ENCODE measurements at places on chromosomes 16 and 17.

- DNase-seq: no peak
Observed at GRCh38 chr16:4747906-4748681, 13.8 kb downstream of the DNAAF8 start.

- DNase-seq: no peak
Observed at GRCh38 chr17:58487589-58488427, at the start of gene HSF5. Gene HSF5 (minus strand): TSS chr17:58488408. CDS start chr17:58488274, 134 bp downstream.

- DNase-seq: no peak
Observed at GRCh38 chr16:2881783-2882649, 999 bp upstream of the FLYWCH2 start.

DNA sequence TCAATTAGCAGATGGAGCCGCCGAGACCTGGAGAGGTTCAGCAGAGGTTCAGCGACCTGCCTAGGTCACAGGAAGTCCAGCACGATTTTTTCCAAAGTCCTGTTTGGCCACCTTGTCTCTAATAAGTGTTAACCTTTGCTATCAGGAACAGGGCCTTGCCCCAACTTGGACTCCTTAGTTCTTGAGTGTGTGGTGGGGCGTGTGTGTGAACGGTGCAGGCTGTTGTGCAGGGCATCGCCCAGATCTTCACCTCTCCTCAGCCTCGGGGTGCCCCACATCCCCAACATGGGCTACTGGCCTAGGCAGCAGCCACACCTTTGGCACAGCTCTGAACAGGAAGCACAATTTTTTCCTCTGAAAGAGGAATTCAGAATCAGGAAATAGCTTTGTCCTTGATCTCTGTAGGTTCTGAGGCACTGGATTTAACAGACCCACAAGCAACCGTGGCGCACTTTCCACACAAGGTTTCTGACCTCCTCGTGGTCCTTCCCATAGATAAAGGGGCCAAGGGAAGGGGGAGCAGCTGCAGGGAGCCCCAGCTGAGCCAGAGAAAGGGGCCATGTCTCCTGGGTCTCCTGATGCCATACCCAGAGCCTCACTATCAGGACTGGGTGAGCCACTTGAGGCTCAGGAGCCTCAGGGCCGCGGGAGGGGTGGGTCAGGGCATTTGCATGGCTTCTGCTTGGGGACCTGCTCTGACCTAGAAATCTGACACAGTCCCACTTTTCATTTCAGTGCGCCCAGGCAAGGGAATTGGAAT, 10.4 kb downstream of the MPRIP start:
- no peak for DNase-seq

DNA sequence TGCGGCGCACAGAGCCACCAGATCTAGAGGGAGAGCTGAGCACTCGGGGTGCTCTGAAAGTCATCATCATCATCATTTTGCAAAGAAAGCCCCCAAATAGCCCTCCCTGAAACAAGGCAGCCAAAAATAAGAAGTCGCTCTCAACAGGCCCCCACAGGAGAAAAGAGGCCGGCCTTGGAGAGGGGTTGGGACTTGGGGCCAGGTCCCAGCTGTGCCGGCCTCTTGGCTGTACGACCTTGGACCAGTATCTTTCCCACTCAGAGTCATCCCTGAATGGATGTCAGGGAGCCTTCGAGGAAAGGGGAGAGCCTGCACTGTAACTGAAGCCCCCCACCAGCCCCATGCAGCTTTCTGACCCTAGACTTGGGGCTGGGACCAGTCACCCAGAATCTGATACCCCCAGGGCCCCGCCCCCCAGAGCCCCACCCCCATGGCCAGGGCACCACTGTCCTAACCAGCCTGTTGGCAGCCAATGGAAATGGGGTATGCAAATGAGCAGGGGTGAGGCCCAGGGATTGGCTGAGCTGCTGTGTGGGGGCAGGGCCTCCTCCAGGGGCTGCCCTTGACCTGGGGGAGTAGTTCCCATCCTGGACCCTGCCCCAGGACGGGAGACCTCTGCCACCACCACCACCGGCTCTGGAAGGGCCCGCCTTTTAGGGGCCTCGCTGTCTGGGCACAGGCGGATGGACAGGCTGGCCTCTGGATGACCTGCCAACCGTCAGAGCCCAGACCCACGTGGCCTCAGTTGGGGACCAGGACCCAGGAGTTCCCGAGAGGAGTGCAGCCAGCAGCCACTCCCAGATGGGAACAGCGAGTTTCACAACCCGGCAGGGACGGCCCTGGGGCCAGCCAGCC, 15.4 kb downstream of the ZFPM1 start:
- no peak for DNase-seq

GRCh38 chr17:81512562-81513371, at the start of gene ACTG1:
Gene ACTG1 (minus strand): TSS chr17:81512799. CDS start chr17:81512354, 445 bp downstream.
- peak; percentile 64 for DNase-seq

DNA sequence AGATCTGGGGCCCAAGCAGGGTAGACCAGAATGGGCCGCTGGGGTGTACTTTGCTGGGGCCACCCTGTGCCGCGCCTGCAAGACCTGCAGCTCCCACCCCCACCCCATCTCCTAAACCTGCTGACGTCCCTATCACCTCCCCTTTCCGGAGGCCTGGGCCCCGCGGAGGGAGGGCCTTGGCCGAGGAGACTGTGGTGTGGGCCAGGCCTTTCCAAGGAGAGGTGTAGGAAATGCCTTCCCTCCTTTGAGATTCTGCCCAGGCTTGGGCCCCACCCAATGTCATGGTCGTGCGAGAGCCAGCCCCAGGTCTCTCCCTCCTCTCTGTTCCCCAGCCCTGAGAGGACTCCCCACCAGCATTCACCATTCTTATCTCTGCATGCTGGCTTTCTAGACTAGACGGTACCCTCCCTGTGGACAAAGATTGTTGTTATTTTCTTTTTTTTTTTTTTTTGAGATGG, 3.9 kb upstream of the WFIKKN2 start:
- DNase-seq: no peak

GRCh38 chr17:38420518-38420917, 7.7 kb upstream of the ARHGAP23 start:
- DNase-seq: no peak

Data from epithelial cell of prostate (primary cell).